ENCODE measurements at places on chromosomes 7 and 10.

DNA sequence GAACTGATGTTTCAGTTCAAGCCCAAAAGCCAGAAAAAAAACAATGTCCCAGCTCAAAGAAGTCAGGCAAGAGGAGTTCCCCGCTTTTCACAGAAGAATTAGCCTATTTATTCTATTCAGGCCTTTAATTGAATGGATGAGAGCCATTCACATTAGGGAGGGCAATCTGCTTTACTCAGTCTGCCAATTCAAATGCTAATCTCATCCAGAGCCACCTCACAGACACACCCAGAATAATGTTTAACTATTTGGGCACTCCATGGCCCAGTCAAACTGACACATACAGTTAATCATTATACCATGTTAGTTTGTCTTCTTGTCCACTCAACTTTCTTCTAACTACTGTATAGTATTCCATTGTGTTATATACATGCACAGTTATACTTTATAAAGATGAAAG lies 2.6 kb upstream of the NPSR1 start:
- no peak for DNase-seq

GRCh38 chr7:128069373-128070364 lies 38.4 kb upstream of the LRRC4 start:
- DNase-seq = no peak

GRCh38 chr10:119131512-119132240 lies 27.8 kb downstream of the DENND10 start:
- DNase-seq = peak; percentile 31

GRCh38 chr7:76272142-76272541 lies 30.3 kb upstream of the HSPB1 start:
- no peak for DNase-seq

- no peak for DNase-seq
Measured at GRCh38 chr10:120765226-120765803, 85.8 kb upstream of the WDR11 start.

- no peak for DNase-seq
Measured at GRCh38 chr7:113752289-113752688, 166.5 kb downstream of the PPP1R3A start.

DNA sequence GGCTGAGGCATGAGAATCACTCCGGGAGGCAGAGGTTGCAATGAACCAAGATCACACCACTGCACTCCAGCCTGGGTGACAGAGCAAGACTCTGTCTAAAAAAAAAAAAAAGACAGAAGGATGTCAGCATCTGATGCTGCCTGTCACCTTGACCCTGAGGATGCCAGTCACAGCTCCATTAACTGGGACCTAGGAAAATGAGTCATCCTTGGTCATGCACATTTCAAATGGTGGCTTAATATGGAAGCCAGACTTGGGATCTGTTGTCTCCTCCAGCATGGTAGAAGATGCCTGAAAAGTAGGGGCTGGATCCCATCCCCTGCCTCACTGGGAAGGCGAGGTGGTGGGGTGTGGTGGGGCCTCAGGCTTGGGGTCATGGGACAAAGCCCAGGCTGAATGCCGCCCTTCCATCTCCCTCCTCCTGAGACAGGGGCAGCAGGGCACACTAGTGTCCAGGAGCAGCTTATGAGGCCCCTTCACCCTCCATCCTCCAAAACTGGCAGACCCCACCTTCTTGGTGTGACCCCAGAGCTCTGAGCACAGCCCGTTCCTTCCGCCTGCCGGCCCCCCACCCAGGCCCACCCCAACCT lies 1.3 kb downstream of the NOS3 start:
- no peak for DNase-seq

- DNase-seq = no peak
Measured at GRCh38 chr10:114489521-114490310, 85.4 kb upstream of the AFAP1L2 start.

DNA sequence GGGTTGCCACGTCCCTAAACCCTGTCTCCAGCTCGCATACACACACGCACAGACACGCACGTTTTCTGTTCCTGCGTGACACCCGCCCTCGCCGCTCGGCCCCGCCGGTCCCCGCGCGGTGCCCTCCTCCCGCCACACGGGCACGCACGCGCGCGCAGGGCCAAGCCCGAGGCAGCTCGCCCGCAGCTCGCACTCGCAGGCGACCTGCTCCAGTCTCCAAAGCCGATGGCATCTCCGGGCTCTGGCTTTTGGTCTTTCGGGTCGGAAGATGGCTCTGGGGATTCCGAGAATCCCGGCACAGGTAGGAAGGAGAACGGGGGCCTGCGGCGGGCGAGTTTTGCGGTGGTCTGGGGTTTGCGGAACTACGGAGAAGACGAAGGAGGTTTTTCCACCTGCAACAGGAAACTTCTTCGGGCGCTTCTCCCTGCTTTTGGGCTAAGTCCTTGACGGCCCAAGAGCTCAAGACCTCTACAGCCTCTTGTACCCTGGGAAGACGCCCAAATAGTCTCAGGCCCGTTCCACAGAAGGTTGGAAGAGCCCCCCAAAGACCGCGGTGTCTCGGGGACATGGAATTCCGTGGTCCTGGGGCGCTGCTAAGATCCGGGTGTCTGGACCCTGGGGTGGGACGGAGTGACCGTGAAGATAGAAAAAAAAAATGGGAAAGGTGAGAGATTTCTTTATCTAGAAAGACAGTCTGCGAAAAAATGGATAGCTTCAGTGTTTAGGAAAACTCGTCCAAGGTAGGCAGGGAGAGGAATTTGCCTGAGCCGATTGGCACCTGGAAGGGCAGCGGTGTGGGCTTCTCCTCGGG lies at the start of gene GAD2:
Gene GAD2, plus strand, starts transcription at position 190 of the 811 bp plus-strand sequence. Its CDS starts 36 bp downstream, at position 226.
- DNase-seq = no peak

DNA sequence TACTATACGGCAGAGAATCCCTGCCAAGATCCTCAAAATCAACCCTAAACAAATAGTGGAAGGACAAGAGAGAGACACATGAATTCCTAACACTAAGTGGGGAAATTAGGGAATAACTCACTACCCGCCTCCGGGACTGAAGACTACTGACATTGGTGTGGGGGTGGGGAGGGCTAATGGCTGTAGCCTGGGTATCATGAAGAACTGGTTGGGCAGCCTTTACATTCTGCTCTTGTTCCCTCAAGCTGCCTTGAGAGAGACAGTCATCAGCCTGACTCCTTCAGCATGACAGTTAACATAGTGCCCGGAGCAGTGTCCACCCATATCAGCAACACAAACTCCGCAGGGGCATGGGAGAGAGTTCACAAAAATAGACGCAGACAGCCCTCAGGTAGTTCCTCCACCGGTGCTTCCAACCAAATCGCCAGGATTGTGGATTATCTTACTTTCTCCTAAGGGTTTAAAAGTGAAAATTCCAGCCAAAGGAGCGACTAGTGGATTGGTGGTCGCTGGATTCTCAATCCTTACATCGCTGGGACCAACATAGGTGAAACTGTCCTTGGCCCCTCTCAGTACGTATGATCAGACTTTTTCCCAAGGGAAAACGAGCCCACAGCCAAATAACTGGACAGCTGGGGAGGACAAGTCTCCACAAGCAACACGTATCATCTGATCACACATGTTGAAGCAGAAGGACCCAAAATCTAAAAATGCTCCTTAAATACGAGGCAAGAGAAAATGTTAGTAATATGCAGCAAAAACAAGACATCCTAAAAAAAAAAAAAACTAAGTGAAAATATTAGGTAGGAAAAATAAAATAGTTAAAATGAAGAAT lies 22.6 kb downstream of the TMEM254 start:
- DNase-seq = no peak

DNA sequence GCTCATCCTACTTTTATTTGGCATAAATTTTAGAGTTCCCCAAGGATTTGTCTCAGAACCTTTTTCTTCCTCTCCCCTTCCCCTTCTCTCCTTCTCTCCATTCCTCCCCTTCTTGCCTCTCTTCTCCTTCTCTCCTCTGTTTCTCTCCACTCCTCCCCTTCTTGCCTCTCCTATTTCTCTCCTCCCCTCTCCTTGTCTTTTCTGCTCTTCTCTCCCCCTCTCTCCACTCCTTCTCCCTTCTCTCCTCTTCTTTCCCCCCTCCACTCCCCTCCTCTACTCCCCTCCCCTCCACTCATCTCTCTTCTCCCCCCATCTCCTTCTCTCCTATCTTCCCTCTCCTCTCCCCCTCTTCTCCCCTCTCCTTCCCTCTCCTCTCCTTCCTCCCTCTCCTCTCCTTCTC lies 142.7 kb downstream of the CCDC71L start:
- no peak for DNase-seq

GRCh38 chr10:75744261-75744660 lies 312.8 kb downstream of the LRMDA start:
- DNase-seq = peak; percentile 70

GRCh38 chr7:155365146-155365874 lies 67.6 kb downstream of the INSIG1 start:
- no peak for DNase-seq

DNA sequence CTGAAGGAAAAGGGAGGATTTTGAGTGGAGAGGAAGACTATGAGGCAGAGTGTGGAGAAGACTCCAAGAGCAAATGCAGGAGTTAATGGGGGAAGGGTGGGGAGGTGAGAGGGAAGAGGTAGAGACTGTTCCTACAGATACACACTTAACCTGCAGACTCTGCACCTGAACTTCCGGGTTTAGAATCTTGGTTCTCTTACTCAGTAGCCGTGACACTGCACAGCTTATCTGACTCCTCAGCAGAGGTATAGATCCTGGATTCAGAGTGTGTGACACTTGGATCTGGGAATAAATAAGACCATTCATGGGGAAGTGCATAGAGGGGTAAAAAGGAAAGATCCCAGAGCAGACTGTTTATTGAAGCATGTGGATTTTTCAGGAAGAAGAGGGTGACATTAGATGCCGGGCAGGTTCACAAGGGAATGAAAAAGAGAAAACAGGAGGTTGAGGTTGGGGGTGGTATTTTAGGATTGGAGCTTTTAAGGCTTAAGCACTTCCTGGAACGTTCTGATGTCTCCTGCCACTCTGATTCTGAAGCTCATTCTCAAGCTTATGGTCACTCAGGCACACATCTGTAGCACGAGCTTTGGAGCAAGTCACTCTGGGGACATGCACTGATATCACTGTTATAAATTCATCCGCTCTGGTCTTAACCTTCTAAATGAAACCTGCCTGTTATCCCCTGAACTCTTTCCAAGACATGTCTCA lies 5.7 kb upstream of the ZC3HAV1L start:
- DNase-seq = no peak

DNA sequence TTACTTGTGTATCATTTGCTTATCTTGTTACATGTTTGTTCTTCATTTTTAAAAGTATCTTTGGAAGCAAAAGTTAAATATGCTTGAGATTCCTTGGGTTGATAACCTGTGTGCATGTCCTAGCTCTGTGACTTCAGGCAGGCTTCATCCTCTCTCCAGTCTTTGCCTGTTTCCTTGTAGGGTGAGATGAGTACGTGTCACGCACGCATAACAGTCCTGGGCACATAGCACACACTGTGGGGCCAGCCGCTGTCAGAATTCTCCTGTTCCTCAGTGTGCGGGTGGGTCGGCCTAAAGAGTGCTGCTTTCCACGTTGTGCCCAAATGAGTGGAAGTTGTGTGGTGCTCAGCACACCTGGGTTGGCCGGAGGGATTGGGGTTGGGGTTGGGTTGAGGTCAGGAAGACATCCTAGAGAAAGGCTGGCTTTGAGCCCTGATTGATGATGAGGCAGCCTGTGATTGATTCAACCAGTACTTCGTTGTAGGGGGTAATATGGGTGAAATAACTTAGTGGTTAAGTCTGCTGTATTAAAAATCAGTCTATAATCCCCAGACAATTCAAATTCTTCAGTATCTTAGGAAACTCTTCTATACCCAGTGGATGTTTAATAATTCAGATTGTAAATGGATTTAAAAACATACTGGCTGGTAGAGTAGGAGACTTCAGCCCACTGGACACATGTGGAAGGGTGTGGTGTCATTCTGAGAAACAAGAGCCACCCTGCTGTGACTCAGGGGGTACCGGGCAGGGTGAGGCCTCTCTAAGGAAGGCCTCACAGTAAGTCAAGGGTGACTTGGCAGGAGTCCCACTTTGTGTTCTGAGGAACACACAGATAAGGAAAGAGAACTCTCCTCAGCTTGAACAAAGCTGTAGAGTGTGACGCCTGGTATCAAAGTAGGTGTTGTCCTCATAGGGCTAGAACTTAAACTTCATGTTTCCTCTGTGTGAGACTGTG lies 54.8 kb downstream of the DAGLB start:
- DNase-seq = peak; percentile 63

- DNase-seq = peak; percentile 20
Measured at GRCh38 chr10:34205452-34205851, 609.6 kb downstream of the PARD3 start.

- no peak for DNase-seq
Measured at GRCh38 chr10:59595593-59595992, 114.1 kb downstream of the SLC16A9 start.

DNA sequence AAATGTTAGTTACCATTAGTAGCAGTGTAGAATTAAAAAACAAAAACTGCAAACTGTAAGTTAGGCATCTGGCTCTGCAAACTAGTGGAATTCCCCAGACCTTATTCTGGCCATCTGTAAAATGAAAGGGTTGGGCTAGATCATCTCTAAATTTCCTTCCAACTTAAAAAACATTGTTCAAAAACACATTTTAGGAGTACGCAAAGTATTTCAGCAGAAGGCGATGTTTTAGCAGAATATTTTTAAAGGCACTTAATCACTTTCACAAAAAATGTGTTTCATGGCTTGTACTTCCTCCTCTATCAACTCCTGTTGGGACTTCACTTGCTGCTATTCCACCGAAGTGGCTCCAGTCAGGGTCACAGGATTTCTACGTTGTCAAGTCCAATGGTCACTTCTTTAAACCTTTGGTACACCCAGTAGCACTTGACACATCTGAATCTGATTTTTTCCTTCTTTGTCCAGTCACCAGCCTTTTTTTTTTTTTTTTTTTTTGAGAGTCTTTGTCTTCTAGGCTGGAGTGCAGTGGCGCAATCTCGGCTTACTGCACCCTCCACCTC lies 169.0 kb downstream of the AHR start:
- peak; percentile 64 for DNase-seq

- DNase-seq = no peak
Measured at GRCh38 chr7:111992601-111993000, 213.6 kb downstream of the DOCK4 start.

GRCh38 chr7:151074817-151075661 lies 5.6 kb downstream of the FASTK start:
- no peak for DNase-seq

DNA sequence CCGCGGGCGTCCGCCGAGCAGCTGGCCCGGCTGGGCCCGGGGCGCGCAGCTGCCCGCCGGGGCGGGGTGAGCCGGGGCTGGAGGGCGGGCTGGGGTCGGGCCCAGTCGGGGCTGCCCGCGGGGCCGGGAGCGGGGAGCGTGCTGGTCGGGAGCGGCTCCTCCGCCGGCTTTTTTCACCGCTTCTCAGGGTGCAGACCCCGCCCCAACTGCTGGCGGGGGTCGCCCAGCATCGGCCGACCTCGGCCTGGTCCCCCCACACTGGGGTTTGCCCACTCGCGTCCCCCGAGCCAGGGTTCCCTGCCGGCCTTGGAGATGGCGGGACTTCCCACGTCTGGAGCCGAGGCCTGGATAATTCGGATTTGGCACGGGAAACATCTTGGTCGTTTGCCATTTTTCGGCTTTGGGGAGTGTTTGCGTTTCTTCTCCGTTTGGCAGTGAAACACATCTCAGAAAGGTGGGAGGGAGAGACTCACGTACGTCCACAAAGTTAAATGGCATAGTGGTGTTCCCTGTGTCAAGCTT lies 432 bp downstream of the TMEM248 start:
- peak; percentile 79 for DNase-seq

All from muscle of leg (tissue), 16 donors.